ENCODE measurements at places on chromosomes 6 and 20.
A peak's percentile ranks its signal among the peaks of the same experiment; 100 is the strongest.

- peak; percentile 89 for DNase-seq
Observed at GRCh38 chr6:159762681-159763293, 942 bp downstream of the ACAT2 start.

- DNase-seq, result no peak
Observed at GRCh38 chr20:60507087-60507694, 549.0 kb downstream of the CDH26 start.

- DNase-seq, result no peak
Observed at GRCh38 chr6:144515761-144516160, 230.6 kb downstream of the UTRN start.

DNA sequence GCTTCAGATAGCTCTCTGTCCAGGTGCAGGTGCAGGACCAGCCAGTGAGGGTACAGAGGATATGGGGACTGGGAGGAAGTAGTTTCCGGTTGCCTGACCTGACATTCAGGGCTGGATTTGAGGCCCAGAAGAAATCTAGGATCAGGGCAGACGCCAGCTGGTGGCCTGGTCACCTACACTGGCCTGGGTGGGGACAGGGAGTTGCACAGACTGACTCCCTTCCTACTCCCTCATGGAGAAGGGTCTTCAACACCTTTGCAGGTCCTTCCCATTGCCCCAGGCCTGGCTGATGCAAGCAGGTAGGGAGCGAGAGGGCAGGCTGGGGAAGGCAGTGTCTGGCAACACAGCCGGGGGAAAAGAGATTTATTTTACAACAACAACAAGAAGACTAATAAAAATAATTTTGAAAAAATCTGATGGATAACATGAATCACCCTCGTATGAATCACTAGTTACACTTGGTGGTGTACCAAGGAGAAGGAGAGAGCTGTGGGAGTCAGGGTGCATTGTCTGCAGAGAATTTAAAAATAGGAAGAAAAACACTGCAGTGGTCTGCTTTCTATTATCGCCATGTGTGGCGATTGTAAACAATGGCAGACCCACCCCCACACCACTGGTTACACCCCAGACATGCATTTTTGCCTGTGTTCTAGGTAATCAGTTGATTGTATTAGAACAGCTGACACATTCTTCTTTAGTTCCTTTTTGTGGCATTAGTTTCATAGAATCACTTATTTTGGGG, 62.3 kb upstream of the SNX9 start:
- DNase-seq, result peak; percentile 64

GRCh38 chr20:10672624-10673127, 1.1 kb downstream of the JAG1 start:
- peak; percentile 49 for DNase-seq

DNA sequence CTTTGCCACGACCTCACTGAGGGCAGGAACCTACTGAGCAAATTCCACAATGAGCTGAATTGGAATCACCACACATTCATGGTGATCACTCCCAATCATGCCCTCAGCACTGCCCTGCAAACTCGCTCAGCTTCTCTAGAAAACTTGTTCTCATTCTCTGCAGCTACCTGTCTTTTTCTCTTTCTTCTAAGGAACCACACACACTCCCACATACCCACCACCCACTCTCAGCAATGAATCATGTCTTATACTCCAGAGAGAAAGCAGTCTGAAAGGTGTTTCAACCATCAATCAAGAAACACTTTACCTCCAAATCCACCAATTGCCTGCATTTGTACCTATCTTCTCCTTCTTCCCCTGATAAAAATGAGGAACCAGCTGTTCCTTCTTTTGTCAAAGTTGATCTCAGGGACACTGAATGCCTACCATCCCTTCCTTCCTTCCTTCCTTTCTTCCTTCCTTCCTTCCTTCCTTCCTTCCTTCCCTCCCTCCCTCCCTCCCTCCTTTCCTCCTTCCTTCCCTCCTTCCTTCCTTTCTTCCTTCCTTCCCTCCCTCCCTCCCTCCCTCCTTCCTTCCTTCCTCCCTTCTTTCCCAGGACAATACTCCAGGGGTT, 84.6 kb upstream of the SGK1 start:
- DNase-seq, result no peak

DNA sequence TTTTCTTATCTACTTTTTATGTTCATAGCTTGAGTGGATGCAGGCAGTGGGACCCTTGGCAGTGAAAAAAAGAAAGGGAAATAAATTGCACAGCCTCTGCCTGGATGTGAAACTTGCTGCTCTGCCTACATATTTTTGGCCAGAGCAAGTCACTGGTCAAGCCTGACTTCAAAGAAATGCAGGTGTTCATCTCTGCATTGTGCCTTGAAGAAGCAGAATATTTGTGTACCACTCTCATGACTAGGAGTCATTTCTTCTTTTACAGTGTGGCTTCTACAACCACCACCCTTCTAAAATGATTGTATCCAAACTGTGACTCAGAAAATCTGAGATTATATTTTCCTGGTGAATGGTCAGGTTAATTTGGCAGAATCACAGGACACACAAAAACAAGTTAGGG, 2.5 kb upstream of the KATNA1 start:
- DNase-seq, result no peak

DNA sequence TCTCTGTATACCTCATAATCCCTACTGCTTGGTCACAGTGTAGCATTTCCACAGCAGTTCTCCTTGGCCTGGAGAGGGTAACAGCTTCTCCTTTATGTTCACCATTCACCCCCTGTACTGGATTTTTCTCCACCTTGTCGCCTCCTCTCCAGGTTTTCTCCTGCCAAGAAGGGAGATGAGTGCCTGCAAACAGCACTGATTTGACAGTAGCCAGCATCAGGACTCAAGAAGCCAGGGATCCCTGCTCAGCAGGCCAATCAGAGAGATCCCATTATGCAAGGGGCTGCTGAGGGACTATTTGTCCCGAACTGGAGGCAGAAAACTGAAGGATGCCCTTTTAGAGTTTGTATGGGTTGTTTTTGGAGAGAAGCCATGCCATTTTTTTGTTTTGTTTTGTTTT, 68.6 kb upstream of the RIPOR2 start:
- no peak for DNase-seq

- no peak for DNase-seq
Observed at GRCh38 chr6:142810952-142811514, 133.9 kb downstream of the HIVEP2 start.

DNA sequence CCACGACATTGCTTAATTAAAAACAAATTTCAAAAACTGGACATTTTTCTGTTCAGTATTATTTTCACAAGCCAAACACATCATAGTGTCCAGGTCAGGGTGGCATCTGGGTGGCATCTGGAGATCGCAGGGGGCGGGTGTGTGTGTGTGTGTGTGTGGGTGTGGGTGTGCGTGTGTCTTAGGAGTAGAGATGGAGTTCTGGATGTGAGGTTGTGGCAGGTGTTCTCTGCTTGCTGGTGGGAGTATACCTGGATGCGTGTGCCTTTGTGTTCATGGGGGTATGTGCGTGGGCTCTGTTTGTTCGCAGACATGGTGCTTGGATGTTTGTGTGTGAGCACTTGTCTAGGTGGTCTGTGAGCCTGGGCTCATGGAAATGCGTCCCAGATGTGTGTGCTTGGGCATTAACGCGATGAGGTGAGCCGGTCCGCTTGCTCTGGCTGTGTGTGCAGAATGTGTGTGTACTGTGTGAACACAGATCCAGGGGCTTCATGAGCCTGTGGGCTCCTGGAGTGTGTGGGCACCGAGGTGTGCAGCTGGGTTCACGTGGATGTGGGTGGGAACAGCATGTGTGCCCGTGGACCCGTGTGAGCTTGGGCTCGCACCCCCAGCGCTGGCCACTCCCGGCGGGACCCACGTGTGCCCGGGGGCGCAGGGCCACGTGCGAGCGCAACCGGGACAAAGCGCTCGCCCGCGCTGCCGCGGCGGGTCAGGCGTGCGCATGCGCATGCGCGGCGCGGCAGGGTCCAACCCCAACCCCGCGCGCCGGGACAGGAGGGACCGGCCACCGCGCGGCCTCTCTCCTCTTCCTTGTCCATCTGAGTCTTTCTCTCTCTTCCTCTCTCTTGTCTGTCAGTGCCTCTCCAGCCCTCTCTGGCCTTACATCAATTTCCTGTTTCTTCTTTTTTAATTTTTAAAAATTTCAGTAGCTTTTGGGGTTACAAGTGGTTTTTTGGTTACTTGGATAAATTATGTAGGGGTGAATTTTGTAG, 60.4 kb downstream of the SRC start:
- DNase-seq, result peak; percentile 64

GRCh38 chr6:34237316-34237721, 646 bp downstream of the HMGA1 start:
- DNase-seq, result peak; percentile 21

DNA sequence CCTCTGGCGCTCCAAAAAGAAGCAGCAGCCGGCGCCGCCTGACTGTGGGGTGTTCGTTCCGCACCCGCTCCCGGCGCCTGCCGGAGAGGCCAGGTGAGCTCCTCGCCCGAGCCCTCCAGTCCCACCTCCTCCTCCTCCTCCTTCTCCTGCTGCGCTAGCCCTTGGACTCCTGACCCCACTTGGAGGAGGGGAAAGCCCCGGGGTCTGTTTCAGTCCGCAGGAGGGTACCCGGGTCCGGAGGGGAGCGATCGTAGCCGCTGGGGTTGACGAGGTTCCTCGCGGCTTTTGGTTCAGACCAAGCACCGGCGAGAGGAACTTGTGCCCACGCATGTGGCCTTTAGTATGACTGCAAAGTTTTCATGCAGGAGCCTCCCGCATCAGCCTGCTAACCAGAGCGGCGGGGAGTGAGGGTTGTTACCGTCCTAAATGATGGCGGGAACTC, 493 bp downstream of the CRYBG1 start:
- DNase-seq, result peak; percentile 57

GRCh38 chr6:143782481-143782880, 60.7 kb upstream of the LTV1 start:
- no peak for DNase-seq

DNA sequence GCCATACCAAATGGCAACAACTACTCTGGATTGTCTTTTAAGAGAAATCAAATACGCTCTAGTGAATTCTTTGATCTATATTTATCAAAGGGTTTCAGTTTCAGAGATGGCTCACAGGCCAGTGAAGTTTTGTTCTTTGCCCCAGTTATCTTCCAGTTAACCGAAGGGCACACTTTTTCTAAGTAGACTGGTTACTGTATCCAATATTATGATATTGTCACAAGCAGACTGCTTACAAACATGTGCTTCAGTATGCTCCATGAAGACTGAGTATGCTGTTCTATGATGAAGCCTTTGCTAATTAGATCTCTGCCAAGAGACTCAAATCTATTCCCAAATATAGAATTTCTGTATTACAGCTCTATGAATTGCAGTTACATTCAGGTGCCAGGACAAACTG, 181.1 kb downstream of the REV3L start:
- DNase-seq, result no peak

DNA sequence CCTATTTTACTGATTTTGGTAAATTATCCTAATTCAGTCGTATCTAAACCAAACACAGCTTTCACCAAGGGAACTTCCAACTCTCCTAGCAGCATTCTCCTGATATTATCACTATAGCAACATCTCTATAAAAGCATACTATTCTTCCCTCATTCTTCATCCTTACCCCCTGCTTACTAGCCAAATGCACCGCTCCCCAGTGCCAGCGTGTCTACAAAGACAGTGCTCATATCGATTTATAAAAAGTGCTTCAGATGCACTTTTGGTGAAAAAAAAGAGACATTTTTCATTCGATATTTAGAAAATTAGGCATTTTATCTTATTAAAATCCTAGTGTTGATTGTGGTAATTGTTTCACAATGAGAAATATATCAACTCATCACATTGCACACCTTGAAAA, 74.0 kb downstream of the SYNE1 start:
- no peak for DNase-seq

- no peak for DNase-seq
Observed at GRCh38 chr6:119174879-119175817, 96.7 kb upstream of the FAM184A start.

GRCh38 chr6:161772176-161772575, 498.3 kb upstream of the AGPAT4 start:
- DNase-seq, result no peak

GRCh38 chr6:136031982-136032381, 180.5 kb downstream of the PDE7B start:
- no peak for DNase-seq

DNA sequence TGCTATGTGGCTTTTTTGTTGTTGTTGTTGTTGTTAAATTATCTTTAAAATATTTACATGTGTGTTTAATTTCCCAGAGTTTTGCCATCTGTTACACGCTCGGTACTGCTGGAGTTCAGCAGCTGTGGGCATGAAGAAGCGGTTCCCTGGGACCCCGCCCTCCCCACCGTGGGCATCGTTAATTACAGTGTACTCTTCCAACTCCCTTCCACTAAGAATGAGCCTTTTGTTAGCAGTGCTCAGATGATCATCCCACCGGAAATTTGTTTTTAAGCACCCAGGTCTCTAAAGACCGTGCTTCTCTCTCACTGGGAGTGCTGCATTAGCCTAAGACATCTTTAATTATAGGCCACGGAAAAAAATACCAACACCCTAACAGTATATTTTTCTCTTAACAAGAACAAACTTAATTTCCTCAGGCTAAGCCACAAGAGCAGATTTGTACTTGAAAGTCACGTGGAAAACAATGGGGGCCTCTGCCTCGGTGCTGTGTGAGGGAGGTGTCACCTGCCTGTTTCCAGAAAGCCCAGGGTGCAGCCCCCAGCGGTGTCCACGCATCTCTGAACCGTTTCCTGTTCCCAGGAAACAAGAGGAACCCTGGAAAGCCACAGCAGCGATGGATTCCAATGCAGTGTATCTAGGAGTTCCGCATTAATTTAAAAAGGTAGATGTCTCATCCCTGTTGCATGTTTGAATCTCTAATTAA, 113.3 kb upstream of the FRMD1 start:
- DNase-seq, result no peak

- no peak for DNase-seq
Observed at GRCh38 chr6:35728683-35729678, 7.9 kb upstream of the ARMC12 start.

GRCh38 chr6:24581084-24581669, 64.8 kb downstream of the KIAA0319 start:
- DNase-seq, result peak; percentile 71

DNA sequence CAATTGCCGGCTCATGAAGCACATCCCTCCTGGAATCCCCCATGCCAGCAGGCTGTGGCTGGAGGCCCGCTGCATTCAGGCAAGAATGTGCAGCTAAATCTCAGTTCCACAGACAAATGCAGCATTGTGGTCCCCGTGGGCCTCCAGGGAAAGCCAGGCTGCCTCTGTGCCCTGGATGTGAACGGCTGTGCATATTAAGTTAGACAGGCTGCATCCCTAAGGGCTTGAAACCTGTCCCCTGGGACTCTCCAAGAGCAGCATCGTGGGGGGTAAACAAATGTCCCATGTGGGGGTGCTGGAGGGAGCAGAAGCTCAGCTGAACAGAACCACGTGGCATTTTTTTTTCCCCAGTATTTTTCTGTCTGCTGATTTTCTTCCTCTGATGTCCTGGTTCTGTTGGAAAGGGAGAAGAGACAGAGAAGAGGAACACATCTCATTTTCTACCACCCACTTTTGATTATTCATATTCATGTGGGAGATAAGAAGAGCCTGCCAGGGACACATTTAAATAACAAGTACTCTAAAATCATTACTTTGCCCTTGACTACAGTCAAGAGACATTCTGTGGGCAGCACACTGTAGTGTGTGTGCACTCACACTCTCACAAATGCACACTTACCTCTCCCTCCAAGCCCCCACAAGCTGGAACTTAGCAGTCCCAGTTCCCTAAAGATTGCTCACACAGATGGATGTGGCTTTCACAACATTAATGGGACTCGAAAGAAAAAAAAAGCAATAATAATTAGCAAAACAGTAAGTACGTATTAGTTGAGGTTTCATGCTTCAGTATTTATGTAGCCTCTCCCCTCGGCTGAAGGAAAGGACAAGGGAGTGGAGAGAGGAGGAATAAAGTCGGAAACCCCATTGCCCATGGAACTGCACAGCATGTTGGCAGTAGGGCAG, 16.9 kb downstream of the GFOD1 start:
- DNase-seq, result peak; percentile 57

- no peak for DNase-seq
Observed at GRCh38 chr6:46505693-46506512, 14.7 kb upstream of the RCAN2 start.
